GDM1 (cell line): ENCODE measurements at places on chromosomes 1 and 21.

GRCh38 chr1:248814351-248814750 lies 11.4 kb downstream of the SH3BP5L start:
- no peak for DNase-seq

- no peak for DNase-seq
Observed at GRCh38 chr1:101346419-101346818, 109.6 kb downstream of the S1PR1 start.

- no peak for DNase-seq
Observed at GRCh38 chr1:15406614-15407559, 2.8 kb upstream of the EFHD2 start.

DNA sequence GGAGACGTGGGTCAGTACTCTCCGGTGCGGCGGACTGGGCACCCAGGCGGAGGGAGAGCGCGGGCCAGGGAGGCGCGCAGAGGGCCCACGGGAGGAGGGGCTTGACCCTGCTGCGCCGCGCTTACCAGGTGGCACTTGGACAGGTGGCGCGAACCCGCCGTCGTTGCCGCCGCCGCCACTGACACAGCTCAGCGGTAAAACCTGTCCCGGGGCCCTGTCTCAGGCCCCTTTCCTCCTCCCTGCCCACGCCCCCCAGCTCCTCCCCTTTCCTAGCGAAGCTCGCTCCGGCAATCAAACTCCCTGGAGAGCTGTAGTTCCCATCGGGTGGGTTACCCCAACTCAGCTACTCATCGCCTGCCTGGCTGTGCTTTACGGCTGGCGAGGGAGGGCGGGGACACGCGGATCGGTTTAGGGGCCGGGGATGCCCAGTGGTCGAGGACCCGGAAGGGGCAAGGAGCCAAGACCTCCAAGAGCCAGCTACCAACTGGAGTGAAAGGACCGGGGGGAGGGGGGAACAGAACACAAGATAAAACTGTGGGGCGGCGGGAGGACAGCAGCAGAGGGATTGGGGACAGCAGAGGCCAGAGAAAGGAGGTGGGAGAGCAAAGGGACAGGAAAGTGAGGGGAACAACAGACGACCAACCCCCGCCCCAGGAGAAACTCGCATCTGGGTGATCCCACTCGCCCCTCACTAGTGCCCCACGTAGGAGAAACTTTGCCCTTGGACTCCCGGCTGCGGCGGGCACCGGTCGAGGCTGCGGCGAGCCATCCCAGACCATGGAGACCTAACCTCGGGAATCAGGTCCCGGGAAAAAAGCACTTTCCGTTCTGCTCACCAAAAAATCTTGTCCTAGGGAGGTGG lies 2.9 kb downstream of the GFI1 start:
- no peak for DNase-seq

- DNase-seq = no peak
Observed at GRCh38 chr1:221228594-221228993, 349.4 kb downstream of the HLX start.

DNA sequence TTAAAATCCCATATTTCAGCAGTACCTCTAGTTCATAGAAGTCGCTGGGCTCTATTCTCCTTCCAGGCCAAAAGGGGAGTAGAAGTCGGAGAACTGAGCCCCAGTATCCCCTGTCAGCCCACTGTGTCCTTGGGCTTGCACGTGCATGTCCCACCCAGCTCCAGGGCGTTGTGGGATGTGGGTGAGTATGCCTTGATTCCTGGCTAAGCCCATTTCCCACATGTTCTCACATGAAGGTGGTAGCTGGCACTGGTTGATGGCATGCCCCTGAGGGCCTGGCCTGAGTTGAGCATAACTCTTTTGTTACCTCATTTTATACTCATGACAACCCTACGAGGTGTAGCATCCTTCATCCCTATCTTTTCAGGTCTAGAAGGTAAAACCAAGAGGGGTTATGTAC lies 8.0 kb downstream of the SLC6A17 start:
- no peak for DNase-seq

DNA sequence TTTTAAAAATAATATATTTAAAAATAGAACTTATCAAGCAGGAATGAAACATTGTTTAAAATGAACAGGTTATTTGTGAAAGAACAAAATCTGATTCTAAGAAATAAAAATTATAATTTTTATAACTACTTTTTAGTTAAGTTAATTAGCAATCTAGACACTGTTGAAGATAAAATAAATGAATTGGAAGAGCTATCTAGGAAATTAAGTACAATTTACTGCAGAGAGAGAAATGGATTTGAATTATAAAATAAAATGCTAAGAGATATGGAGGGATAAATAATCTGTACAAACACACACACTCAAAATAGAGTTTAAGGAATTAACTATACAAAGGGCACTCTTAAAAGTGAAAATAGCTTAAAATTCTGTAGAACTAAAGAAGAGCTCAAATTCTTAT lies 1123.1 kb downstream of the PLA2G4A start:
- DNase-seq = no peak

DNA sequence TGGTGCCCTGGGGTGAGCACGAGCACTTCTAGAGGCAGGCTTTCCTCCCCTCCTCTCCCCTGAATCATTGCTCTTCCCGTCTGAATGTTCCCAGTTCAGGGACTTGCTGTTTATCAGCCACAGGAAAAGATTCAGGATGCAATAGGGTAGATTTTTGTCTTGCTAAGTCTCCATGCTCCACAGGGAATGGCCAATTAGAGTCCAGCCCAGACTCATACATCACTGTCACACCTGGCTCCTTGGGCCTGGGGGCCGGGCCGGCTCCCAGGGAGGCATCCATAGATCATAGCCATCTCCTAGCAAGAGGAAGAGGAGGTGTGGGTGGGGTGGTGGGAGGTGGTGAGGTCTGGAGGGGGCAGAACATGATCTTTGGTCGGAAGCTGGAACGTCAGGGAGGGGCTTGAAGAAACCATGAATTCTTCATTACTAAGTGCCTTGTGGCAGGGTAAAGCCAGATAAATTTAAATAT lies 83.4 kb downstream of the LRRN2 start:
- no peak for DNase-seq

- DNase-seq = no peak
Observed at GRCh38 chr1:159892944-159893343, 7.0 kb downstream of the CFAP45 start.

- peak; percentile 11 for DNase-seq
Observed at GRCh38 chr1:165144757-165145397, 211.6 kb downstream of the LMX1A start.

- DNase-seq = no peak
Observed at GRCh38 chr1:26782521-26783212, 5.1 kb upstream of the PIGV start.

DNA sequence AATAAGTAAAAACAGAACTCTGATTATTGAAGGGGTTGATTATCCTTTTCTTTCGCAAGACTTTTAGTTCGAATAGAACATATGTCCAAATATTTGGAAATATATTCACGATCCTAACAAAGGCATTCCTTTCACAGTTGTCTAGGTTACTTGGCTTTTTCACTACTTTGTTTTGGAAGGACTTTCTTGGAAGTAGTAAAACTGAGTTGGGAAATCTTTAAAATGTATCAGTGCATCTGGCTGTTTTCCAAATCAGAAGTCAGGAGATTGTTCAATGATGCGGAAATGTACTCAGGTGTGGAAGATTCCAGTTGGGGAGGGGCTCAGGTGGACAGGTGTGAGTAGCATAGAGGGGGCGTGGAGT lies 67.1 kb downstream of the SH3BGR start:
- DNase-seq = no peak

- no peak for DNase-seq
Observed at GRCh38 chr1:15178571-15179484, 25.3 kb downstream of the TMEM51 start.

- no peak for DNase-seq
Observed at GRCh38 chr21:44006017-44006619, 6.0 kb upstream of the TRAPPC10 start.

- no peak for DNase-seq
Observed at GRCh38 chr1:167538657-167539056, 14.9 kb downstream of the CREG1 start.

- DNase-seq = no peak
Observed at GRCh38 chr1:219812086-219812485, 116.3 kb downstream of the SLC30A10 start.

DNA sequence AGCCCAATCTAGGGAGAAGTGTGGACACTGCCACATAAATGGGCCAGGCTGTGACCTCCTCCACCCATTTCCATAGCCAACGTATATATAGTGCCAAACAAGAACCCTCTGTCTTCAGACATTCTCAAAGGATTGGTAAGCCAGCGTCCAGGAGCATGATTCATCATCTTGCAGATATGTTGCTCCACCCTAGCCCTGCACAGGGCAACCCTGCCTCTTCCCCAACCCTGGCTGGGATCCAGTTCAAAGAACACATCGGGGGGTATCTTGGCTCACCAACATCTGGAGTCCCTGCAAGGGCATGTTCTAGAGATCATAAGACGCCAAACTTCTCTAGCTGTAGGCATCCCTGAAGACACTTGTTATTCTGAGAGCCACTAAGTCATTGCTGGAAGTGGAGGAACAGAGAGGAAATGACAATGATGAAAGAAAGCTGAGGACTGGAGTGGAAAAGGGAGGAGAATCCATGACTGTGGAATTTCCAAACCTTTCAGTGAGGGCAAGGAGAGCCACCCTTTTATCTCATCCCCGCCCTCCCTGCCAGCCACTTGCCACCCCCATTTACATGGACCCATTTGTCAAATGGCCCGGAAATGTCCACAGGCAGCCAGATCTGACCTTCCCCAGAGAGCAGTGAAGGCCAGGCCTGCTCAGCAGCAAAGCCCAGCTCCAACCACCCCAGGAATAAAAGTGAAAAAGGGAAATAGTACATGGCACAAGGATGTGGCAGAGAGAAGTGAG lies 144.1 kb upstream of the CTTNBP2NL start:
- DNase-seq = no peak

GRCh38 chr1:9320520-9321479 lies 28.1 kb downstream of the SPSB1 start:
- no peak for DNase-seq

DNA sequence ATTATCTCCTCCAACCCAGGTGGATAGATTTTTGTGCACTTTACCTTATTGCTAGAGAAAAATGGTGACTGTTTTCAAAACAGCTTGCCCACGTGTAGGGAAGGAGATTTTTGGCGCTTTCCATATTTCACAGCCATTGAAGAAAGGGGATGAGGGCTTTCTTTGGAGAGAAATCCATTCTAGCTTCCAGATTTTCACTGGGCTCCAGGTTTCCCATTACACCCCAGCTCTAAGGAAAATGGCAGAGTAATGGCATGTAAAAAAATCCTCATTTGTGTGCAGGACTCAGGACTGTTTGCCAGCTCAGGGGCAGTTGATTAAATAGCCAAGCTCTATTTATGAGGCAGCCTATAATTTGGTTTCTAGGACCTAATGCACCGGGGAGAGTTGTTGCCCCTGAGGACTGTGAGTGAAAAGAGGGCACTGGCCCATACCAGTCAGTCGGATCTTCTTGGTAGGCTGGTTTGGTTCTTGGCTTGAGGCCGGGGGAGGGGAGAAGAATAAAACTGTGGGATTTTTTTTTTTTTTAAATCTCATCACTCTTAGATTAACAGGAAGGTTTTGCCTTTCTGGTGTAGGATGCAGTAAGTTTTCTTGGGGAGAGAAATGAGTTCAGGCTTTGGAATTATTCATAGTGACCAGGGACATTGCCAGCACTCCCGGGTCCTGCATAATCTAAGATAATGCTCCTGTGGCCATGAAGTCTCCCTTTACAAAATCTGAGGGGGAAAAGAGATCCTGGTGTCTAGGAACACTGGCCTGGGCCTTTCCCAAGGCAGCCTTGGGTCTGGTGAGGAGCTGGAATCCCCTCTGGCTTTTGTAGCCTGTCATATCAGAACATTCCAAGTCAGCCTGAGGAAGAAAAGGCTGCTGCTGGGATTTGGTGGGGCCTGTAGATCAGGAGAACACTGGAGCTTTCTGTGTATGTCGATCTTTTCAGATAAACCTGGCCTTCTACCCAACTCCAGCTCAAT lies 1.9 kb upstream of the ARID1A start:
- no peak for DNase-seq

DNA sequence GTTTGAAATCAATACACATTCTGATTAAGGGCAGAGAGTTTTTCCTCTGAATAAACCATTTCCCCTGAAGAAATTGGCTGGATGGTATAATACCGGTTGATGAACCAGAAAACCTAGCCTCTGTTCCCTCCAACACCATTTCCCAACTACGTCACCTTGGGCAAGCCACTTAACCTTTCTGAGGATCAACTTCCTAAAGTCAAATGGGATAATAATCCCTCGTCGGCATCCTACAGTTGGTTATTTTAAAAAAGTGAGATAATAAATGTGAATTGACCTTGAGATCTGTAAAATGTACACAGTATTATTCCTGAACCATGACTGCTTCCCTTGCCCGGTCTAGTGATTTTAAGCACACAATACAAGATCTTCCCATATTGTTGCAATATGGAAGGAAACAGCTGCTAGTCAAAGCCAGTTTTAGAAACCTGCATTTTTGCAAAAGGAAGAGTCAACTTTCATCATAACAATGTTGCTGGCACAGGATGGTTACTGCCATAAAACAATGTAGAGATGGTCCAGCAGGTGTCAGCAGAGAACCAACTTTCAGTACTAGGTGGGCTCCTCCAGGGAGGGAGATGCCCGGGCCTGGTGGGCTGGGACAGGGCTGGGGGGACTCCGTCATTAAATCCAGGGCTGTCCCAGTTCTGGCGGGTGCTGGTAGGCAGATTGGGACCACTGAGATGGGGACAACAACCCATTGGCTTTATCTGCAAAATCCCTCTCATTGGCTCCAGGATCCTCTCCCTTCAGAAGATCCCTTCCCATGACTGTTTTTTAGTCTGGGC lies 5.2 kb upstream of the HLX start:
- DNase-seq = peak; percentile 3

DNA sequence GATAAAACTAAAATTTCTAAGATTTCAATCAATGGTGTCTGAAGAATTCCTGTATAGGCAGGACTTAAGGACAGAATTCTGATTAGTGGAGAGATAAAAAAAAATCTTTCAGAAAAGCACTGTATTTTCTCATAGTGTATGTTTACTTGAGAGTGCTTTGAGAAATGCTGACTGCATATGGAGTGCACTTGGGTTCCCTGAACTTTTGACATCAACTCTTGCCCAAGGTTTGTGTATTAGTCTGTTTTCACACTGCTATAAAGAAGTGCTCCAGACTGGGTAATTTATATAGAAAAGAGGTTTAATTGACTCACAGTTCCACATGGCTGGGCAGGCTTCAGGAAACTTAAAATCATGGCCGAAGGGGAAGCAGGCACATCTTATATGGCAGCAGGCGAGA lies 275.0 kb downstream of the LRRC40 start:
- DNase-seq = no peak

GRCh38 chr1:47002211-47002610 lies 21.3 kb upstream of the CYP4X1 start:
- no peak for DNase-seq

DNA sequence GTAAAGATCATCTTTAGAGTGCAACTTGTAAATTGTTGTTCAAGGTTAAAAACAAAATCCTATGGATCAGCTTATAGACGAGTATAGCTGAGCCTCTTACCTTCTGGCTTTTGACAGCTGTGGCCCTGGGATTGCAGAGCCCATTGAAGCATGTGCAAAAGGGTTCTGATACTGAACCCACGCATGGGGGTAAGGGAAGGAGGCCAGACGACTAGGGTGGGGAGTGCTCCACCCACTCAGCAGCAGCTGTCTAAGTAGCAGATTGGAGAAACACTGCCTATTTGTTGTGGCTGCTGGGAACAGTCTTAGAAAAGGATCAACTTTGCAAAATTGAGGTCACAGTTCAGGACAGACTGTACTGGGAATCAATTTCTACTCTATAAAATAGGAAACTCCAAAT lies 16.1 kb downstream of the CD101 start:
- DNase-seq = no peak
